M059J (cell line): ENCODE measurements at places on chromosomes 1 and 21.

GRCh38 chr1:1222575-1223225, 8.7 kb upstream of the TNFRSF4 start:
- no peak for DNase-seq

- no peak for DNase-seq
Observed at GRCh38 chr1:184031409-184032107, 6.0 kb downstream of the COLGALT2 start.

- no peak for DNase-seq
Observed at GRCh38 chr1:172381946-172382345, 38.5 kb upstream of the C1orf105 start.

DNA sequence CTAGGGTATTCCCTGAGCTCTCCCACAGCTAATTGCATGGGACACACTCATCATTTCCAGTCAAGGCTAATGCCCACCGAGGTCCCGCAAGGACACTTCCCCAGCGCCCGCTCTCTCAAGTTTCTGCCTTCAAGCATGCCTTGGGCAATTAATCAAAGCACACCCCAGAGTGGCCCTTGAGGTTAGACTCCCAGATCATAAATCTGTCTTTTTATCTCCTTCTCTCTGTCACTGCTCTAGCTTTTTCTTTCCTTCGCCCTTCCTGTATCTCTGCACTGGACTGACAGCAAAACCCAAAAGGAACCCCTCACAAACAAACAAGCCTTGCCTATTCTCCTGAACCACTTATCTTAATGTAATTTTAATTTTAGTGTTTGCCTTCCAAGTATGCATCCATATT, 7.9 kb upstream of the EXOSC10 start:
- no peak for DNase-seq

DNA sequence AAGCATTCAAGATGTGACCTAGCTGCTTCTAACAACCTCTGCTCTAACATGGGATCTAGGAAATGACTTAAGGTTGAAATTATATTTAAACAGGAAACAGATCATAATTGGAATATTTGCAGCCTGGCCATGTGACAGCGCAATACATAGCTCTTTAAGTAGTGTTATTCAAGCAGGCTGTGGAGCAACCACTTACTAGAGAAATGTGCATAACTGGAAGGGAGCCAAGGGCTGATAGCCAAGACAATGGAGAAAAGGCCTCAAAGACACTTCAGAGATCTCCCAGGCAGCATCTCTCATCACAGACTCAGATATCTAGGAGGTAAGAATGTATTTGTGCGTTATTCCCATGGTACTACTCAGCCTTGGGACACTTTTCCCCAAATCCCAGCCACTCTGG, 823.0 kb upstream of the PRMT6 start:
- no peak for DNase-seq

DNA sequence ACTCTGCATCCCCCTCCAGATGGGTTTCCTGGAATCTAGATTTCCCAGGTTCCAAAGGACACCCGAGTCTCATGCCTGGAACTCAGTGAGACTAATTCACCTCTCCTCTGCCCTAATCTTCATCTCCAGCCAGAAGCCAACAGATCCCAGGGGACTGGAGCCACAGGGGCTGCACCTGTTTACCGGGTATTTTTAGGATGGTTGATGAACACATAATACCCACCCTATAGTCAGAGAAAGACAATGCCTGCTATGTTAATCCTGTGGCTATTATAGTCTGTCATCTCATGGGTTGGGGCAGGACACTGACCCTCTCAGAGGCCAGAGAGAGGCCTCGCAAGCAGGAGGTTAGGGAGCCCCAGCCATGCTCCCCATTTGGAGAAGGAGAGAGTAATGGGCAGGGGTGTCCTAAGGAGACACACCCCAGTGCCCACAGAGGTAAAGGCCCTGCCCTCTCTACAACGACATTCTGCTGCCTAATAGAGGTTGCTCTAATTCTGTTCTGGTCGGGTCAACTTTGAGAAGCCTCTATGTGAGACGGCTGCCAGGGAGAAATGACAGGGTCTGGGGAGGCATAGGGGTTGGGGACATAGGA, 1.0 kb upstream of the TNNI1 start:
- DNase-seq, result no peak

- no peak for DNase-seq
Observed at GRCh38 chr1:41641941-41642527, 157.6 kb upstream of the EDN2 start.

GRCh38 chr21:46347791-46348381, 23.9 kb downstream of the PCNT start:
- DNase-seq, result no peak

DNA sequence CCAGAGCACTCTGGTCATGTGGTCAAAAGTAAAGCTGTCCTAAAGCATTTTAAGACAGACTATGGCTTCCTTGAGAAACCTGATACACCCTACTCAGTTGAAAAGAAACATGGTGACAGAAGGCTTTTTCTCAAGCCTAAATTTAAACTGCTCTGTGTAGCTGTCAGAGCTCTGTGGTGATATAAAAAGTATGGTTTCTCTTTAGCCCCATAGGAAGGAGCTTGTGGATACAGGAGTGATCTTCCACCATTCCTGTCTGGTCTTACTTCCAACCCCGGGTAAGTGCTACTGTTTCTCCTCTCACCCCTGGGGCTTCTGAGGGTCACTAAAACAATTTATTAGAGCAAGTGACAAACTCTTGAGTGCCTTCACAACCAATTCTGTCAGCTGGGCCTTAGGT, 8.5 kb downstream of the TP53BP2 start:
- peak; percentile 40 for DNase-seq

DNA sequence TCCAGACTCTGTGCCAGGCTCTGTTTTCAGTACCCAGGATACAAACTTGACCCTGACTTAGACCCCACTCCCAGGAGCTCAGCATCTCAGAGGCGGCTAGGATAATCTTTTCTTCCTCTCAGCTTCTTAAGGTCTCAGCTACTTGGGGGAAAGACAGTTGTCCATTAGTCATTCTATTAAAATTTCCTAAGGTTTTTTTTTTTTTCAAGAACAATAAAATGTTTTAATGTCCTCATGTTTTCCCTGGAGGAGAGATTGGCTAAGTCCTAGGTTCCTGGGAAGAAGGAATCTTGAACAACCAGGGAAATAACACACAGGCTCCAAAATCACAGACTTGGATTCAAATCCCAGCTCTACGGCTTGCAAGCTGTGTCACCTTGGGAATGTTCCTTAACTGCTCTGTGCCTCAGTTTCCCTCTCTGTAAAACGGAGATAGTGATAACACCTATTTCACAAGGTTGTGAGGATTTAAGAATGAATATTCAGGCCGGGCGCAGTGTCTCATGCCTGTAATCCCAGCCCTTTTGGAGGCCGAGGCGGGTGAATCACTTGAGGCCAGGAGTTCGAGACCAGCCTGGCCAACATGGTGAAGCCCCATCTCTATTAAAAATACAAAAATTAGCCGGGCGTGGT, 33.0 kb downstream of the CDK18 start:
- DNase-seq, result peak; percentile 32

GRCh38 chr1:156502391-156502893, 1.9 kb upstream of the MEF2D start:
- DNase-seq, result no peak

DNA sequence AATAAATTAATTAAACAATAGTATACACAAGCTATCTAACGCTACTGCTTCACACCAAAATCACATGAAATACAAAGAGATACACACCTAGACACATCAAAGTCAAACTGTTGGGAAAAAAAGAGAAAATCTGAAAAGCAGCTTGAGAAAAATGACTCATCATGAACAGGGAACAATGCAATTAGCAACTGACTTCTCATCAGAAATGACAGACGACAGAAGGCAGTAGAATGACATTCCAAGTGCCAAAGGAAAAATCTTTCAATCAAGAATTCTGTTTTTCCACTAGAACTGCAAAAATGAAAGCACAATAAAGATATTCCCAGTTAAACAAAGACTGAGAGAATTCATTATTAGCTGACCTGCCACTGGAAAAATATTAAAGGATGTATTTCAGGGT, 57.2 kb downstream of the CAPN9 start:
- no peak for DNase-seq

DNA sequence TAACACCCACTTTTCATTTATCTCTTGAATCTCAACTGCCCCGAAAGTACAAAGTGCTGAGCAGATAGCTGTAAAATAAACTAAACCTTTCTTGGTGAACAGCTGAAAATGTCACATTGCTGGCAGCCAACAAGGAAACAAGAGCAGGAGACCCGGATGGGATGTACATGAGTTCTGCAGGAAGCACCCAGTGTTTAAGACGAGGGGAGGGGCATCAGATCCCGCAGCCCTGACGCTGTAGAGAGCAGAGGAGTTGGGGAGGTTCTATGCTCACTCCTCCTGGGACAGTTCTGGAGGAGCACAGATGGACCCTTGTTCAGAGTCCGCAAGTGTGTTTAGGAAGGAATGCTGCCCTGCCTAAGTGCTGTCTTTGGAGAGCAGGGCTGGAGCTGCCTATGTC, 32.0 kb upstream of the EPHA8 start:
- no peak for DNase-seq

GRCh38 chr1:24020470-24020869, 40.3 kb upstream of the SRSF10 start:
- DNase-seq, result no peak

DNA sequence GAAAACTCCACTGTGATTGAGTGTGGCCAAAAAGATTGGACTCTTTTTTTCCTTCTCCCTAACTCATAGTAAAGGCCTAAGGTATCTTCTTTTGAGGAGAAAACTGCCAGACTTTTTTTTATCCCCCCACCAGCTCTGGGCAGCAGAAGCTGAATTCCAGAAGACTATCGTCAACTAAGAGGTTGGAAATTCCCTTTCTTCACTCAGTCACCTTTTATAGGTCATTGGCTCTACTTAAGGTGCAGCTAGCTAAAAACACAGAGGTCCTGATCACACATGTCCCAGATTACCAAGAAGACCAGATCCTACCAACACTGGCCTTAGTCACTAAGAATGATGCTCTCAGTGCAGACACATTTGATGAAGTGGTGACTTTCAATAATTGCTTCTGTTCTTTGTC, 1441.2 kb downstream of the PLA2G4A start:
- DNase-seq, result peak; percentile 24

GRCh38 chr1:204286831-204287421, 72.8 kb downstream of the PLEKHA6 start:
- DNase-seq, result peak; percentile 84

DNA sequence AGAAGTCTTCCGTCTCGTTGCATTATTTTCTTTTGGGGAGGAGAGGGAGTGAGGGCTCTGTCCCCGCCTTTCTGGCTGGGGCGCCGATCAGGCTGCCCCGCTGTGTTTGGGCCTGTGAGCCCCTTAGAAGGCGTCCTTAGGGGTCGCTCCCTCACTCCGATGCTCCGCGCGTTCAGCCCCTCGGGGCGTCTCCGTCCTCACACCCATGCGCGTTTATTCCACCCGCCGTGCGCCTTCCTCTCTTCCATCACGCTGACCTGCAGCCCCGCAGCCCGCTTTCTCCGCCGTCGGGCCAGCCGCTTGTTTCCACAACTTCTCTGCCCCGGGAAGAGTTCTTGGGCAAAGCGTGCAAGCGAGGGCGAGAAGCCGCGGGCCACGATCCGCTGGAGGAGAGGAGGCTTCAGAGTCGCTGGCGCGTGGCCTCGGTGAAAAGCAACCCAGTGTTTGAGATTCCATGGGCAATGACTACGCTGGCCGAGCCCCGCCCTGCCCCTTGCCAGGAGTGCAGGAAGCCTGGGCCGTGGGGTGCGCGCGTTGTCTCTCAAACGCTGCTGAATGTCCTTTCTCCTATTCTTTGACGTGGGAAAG, 27.7 kb downstream of the TRIM11 start:
- no peak for DNase-seq

GRCh38 chr1:88608139-88608943, 75.7 kb upstream of the PKN2 start:
- peak; percentile 32 for DNase-seq

DNA sequence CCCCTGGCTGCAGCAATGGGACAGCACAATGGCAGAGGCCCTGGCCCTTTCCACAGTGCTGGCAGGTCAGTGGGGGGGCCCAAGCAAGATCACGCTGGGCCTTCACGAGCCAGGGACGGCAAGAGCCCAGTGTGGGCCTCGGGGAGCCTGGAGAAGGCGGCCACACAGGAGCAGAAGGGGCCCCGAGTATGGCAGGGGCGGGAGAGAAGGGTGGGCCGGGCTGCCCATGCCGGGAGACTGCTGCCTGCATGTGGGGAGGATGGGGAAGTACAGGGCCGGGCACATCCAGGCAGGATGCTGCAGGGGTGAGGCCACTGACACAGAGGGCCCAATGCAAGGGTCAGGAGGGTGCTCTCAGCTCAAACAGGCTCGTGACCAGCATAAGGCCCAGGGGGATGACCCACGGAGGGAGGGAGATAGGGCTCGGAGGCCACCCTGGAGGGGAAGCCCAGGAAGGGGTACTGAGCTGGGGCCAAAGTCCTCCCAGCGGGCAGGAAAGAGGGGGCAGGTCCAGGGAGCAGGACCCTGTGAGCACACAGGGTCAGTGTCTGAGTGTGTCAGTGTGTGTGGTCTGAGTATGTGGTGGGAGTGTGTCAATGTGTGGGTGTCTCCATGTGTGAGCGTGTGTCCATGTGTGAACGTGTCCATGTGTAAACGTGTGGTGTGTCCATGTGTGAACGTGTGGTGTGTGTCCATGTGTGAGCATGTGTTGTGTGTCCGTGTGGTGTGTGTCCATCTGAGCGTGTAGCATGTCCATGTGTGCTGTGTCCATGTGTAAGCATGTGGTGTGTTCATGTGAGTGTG, 13.1 kb downstream of the SLC19A1 start:
- DNase-seq, result no peak

DNA sequence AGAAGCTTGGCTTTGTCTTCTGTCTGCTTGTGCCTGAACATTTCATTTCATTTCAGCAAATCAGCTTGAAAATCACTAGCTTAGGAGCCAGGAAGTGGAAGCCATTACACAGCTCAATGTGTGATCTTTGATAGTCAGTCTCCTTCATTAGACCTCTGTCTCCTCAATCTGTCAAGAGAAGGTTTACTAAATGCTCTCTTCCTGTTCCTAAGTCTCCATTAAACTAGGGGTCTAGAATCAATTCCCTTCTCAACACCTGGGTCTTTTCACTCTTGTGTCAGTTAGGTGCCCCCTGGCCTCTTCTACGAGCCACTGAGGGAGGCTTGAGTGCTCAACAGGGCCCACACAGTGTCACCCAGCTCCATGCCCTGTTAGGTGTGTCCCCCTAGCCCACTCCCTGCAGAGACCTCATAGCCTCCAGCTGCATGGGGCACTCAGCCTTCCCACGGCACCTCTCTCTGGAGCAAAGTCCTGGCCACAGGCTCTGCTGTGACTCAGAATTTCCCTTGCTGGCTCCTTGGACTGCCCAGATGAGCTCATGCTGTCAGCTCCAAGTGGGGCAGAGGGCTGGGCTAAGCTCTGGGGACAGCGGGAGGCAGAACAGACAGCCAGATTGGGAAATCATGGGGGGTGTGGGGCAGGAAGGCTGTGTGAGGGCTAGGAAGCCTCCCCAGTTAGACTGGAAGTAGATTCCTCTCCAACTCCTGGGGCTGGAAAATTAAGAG, 115.7 kb upstream of the IPO9 start:
- DNase-seq, result peak; percentile 100

DNA sequence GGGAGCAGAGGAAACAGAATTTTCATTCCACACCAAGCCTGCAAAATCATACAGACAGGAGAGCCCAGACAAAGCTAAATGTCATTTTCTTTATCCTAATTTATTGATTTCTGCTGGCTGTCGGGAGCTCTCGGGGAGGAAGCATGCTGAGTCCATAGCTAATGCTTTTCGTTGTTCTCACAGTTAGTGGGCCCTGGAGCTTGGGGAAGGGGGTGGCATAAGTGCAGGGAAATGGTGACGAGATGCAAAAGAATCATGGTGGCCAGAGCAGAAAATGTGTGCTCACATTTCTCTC, 202.4 kb downstream of the TOMM20 start:
- no peak for DNase-seq

- peak; percentile 52 for DNase-seq
Observed at GRCh38 chr1:169115891-169116585, 9.5 kb downstream of the ATP1B1 start.
